Dorsolateral prefrontal cortex (tissue), 122 donors: ENCODE measurements at places on chromosomes 16 and 17. TPM values are rescaled to one million over a fixed set of nuclear protein-coding genes. Genes with fewer than 3 reads are reported as not detected.

DNA sequence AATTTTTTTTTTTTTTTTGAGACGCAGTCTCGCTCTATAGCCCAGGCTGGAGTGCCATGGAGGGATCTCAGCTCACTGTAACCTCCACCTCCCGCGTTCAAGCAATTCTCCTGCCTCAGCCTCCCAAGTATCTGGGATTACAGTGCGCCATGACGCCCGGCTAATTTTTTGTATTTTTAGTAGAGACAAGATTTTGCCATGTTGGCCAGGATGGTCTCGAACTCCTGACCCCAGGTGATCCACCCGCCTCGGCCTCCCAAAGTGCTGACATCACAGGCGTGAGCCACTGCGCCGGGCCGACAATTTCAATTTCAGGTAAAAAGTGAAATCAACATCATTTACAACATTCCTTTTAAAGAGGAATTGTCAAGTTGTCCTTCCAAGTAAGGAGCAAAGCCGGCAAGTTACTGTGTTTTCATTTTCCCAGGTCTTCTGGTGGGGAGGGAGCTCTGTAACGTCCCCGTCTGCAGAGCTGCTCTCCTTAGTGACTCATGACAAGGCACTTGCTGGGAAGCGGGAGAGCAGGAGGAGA, 873 bp downstream of the NPLOC4 start:
- DNase-seq, result no peak

DNA sequence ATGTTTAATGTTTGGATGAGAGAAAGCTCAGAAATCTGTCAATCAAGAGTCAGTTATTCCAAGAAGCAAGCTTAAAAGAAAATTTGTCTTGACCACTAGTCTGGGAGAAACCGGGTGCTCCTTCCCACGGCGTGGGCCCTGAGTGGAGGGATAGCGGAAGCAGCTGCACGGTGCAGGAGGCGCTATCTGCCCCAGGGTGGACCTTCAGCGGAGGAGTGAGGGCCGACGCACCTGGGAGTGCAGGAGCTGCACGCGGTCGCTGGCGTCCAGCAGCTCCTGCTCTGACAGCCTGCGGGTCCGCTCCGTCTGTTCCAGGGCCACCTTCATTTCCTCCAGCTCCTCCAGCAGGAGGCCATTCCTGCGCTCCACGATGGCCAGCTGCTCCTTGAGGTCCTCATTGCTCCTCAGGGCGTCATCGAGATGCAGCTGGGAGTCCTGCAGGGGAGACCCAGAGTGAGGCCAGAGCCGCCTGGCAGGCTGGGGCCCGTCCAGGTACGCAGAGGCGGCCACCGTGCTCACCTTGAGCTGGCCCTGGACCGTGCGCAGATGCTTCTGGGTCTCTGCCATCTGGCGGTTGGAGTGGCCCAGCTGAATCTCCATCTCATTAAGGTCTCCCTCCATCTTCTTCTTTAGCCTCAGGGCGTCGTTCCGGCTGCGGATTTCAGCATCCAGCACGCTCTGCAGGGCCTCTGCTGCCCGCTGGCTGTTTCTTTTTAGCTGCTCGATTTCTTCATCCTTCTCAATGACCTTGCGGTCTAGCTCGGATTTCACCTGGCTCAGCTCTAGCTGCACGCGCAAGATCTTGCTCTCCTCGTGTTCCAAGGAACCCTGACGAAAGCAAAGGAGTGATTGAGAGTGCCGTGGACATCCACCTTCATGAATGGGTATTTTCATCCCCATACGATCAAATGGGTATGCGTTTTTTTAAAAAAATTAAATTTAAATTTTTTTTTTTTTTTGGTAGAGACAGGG, 63.5 kb downstream of the MYH13 start:
- no peak for DNase-seq

DNA sequence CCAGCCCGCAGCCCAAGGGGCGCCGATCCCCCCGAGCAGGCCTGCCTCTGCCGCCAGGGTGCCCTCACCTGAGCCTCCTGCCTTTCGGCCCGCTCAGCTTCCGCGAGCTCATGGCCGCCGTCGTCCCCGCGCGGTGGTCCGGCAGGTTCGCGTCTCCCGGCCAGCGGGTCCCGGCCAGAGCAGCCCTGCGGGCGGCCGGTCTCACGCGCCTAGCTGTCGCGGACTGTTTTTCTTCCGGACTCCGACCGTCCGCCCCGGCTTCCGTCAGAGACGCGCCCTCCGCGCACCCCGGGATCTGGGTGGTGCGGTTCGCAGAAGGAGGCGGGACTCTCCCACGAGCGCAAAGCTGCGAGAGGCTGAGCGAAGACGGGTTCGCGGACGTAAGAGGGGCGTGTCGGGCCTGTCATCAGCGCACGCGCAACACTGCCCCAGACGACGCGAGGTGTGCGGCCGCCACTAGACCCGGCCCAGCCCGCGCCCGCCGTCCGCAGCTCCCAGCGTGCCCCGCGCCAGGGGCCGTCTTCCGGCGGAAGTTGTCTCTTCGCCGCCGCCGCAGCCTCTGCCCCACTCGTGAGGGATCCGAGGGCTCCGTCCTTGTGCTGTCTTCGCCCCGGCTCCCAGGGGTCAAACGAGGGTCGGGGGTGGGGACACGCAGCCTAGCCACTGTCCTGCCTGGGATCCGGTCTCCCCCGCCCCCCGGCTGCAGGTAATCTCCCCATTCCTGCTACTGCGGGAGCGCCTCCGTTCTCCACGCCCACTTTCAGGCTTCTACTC, at the start of gene INPP5K:
INPP5K (minus strand) TSS at position 225 of the 774 bp plus-strand sequence; CDS start at position 112, 113 bp downstream.
- DNase-seq, result peak; percentile 97

- DNase-seq, result no peak
Observed at GRCh38 chr17:81417049-81417878, 22.0 kb downstream of the BAHCC1 start.

Gene FBXW10B
- total RNA-seq, result 2.6 TPM
